ENCODE measurements at places on chromosomes 6 and 20.

GRCh38 chr20:25022680-25023079 lies 30.1 kb upstream of the APMAP start:
- DNase-seq: no peak

- DNase-seq: no peak
Measured at GRCh38 chr6:137699031-137699683, 167.9 kb upstream of the TNFAIP3 start.

DNA sequence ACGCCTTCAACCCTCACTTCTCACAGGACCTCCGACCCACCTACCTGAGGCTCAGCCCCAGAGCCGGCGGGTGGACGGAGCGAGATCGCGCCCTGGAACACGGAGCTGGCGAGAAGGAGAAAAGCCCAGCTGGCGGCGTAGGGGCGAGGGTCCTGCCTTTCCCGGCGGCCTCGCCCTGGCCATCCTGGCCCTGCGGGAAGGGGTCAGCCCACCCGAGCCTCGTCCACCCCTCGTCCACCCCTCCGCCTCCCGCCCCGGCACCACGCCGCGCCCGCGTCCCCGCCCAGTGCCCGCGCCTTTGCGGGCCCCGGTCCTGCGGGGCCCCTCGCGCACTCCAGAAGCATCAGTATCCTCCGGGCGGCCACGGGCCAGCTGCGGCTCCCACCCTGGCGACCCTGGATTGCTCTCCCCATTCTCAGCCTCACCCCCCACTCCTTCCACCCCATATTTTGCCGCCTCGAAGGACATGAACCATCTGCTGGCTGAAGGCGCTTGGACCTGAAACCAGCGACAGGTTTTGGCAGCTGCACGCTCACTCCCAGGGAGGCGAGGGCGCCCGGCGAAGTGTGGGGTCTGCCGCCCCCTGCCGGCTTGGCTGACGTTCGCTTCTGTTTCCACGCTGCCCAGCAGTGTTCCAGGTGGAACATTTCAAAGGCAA lies 65.1 kb downstream of the PLG start:
- DNase-seq: no peak

- no peak for DNase-seq
Measured at GRCh38 chr6:109079981-109080380, 14.7 kb downstream of the SESN1 start.

DNA sequence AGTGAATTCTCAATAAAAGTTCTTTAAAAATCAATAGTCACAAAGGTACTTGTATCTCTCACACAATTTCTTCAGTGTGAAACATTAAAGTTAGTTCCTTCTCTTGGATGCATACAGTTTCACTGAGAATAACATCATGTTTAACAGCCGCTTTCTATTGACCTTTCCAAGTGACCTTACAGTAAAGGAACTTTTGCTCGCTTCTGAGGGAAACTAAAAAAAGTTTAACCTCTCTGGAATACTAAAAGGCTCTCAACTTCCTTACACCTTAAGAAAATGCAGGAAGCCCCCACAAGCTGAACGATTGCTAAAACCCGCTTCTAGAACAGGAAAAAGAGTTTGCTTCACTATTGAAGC lies 1.3 kb downstream of the RRAGD start:
- DNase-seq: no peak

- DNase-seq: no peak
Measured at GRCh38 chr6:157642736-157643135, 180.3 kb upstream of the SNX9 start.

DNA sequence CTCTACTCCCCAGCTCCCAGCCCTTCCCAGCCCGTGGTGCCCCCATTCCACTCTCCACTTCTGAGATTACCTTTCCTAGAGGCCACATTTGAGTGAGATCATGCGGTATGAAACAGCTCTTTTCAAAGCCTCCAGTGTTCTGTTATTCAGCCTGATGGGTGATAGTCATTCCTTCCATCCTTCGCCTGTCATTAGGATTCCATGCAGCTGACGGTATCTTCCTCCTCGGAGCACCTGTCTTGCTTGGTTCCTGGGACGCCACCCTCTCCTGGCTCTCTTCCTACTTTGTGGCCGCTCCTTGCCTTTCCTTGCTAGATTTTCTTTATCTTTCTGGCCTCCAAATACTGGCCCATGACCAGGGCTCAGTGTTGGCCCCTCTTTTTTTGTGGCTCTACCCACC lies 137.0 kb downstream of the ARID1B start:
- no peak for DNase-seq

- DNase-seq: no peak
Measured at GRCh38 chr6:32254761-32255198, 30.9 kb upstream of the NOTCH4 start.

DNA sequence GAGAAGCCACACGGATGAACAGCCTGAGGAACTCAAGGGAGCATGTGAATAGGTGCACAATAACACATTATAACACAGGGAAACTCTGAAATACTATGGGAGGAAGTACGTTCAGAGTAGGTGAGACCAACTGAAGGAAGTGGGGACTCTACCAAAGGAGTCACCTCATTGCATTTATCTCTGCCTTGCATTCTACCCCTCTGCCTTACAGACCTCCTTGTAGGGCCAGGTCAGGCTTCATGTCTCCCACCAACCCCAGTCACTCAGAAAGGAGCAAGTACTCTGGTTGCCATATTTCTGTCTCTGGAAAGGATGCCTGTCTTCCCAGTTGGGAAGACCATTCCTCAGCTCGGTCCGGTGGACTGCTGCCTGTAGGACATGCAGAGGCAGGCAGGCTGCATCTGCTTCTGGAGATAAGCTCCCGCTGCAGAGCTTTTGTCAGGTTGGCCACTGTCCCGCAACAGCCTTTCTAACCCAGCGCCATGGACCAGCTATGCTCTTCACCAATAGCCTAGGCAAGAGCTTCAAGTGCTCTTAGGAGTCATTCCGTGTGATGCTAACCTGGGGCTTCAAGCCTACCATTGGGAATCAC lies 51.6 kb upstream of the ASIP start:
- no peak for DNase-seq

DNA sequence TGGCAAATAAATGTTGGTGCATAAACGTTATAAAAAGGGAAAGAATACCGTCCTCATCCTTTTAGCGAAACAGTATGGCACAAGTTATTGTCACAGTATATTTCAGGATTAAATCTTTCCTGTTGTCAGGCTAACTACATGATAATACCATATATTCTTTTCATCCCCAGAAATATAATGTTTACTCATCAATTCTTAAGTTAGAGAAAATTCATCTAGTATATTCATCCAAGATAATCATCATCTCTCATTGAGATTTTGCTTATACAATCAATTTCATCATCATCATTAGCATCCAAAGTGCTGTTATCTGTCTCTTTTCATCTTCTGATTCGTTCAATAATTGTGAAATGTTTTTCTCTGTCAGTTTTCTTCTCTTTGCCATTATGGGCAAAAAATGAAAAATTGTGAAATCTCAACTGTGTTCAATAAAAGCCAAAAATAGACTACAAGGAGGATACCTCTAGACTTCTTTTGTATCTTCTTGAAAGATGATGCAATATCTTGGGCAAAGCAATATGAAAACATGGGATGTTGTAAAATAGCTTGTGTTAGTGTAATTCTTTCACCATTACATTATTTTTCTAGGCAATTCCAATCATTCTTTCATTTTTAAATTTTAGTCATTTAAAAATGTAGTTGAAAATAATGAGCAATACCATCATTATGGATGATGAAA lies 2.6 kb downstream of the SPACA1 start:
- no peak for DNase-seq

DNA sequence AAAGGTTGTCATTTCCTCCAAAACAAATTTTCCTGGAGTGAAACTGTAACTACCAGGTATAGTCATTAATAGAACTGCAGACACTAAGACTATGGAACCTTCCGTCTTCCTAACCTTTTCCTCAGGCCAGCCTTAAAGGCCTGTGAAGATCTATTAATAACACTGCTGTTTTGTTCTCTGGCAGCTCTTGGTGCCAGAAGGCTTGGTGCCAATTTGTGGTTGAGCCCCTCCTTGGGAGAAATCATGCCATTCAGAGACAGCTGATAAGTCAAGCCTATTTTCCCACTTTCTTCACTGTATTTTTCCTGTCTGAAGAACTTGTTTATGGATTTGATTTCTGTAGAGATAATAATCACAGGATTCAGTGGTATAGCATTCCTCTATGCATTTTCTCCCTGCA lies 64.8 kb downstream of the HCRTR2 start:
- no peak for DNase-seq

- no peak for DNase-seq
Measured at GRCh38 chr6:135170238-135170637, 10.9 kb upstream of the MYB start.

DNA sequence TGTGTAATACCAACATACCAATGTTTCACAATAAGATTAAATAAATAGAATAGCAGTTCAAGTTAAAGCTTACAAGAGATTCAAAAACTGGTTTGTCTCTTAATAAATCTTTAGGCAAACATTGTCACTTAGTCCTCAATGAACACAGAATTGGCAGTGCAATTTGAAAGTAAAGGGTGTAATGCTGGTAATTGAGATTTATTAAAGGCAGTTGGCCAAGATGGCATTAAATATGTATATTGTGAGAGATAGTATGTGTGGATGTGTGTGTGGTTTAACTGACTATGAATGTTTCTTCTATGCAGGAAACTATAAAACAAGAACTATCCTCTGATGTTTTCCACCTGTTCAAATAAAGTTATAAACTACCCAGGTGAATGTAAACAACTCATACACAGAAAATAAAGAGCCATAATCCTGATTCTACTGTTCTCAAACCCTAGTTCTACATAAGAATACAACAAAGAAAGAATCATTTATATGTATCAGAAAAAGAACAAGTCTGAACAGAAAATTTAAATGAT lies 267.9 kb upstream of the PTCHD4 start:
- DNase-seq: no peak

- no peak for DNase-seq
Measured at GRCh38 chr6:106799031-106799894, 169.9 kb downstream of the QRSL1 start.

- no peak for DNase-seq
Measured at GRCh38 chr6:189676-190075, 102.6 kb upstream of the DUSP22 start.

DNA sequence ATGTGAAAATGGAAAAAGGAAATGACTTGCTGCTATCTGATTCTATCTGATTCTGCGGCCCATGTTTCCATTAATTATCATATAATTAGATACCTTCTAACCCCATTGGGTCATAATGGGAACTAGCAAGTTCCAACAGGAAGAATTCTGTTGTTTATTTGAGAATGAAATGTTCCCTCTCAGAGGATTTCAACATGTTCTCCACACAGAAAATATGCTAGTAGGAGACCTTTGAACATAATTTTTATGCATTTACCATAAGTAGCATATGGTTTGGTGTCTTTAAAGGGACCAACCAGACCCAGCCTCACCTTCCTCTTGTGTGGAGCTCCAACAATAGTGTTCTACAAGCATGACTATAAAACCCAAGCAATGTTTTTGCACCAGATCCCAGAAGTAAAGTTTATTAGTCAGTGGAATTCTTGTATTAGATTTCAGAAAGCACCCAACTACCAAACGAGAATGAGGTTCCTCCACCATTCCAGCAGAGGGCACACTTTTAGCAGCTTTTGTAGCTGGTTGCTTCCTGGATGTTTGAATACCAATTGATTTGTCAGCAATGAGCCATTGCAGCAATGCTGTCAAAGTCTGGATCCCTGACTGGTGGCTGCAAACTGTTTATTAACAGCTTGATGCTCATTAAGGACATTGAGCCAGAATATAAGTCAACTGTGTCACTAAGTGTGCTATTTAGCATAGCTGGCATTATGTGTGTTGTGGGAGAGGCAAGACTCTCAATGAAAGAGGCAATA lies 143.6 kb upstream of the GJE1 start:
- DNase-seq: no peak

GRCh38 chr6:158413814-158414565 lies 101.7 kb downstream of the TULP4 start:
- DNase-seq: no peak

- DNase-seq: peak; percentile 24
Measured at GRCh38 chr6:29553268-29554057, 6.1 kb downstream of the UBD start.

All from T-helper 1 cell (primary cell).